ENCODE measurements at places on chromosomes 4 and X.

DNA sequence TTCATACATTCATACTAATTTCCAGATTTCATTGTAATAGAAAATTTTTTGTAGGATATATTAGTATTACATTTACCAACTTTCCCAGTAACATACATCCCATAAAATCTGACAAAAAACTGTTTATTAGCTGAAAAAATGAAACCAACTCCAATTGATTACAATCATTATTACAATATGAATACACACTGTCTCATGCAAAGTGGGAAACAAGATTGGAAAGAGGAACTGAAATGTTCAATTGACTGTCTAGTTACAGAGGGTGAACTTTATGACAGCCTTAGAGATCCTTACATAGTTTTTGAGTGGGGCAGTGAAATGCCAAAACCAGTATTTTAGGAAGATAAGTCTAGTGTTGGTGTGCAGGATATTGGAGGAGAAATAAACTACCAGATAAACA, 2.3 kb upstream of the AMBN start:
- DNase-seq, result no peak

GRCh38 chr4:113662581-113662980, 99.0 kb downstream of the CAMK2D start:
- DNase-seq, result no peak

DNA sequence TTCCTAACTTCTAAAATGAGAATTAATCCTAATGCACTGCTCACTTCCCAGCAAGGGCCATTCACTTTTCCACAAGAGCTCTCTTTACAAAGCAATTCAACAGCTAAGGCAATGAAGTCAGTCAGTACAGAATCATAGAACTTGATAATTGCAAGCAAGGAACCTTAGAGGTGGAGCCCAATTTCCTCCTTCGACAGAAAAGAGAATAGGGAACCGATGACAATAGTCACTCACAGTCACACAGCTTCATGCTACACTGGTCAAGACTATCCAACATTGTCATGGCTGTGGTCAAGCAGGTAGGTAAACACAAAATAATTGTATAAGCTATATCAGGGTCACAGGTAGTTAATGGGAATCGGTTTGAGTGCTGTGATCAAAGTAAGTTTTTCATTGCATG, 90.0 kb downstream of the ELOVL6 start:
- DNase-seq, result no peak

DNA sequence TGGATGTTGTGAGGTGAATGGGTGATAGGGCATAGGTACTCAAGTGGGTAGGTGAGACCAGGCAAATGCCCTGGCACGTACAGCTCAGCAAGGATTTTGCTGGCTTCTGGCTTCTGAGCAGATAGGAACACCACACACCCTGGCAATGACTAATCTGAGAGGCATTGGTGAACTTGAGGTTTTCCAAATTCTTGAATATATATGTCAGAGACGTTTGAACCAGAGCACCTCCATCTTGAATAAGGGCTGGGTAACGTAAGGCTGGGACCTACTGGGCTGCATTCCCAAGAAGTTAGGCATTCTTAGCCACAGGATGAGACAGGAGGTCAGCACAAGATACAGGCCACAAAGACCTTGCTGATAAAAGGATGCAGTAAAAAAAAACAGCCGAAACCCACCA, 204.5 kb downstream of the NLGN4X start:
- DNase-seq, result no peak

- DNase-seq, result no peak
These were observed 6.9 kb upstream of the MSANTD1 start for GRCh38 chr4:3241898-3242524.

DNA sequence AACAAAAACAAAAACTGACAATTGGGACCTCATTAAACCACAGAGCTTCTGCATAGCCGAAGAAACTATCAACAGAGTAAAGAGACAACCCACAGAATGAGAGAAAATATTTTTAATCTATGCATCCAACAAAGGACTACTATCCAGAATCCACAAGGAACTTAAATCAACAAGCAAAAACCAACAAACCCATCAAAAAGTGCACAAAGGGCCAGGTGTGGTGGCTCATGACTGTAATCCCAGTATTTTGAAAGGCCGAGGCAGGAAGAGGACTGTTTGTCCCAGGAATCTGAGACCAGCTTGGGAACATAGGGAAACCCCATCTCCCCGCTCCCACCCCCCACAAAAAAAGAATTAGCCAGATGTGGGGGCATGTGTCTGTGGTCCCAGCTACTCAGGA, 10.7 kb downstream of the C4orf51 start:
- DNase-seq, result no peak

DNA sequence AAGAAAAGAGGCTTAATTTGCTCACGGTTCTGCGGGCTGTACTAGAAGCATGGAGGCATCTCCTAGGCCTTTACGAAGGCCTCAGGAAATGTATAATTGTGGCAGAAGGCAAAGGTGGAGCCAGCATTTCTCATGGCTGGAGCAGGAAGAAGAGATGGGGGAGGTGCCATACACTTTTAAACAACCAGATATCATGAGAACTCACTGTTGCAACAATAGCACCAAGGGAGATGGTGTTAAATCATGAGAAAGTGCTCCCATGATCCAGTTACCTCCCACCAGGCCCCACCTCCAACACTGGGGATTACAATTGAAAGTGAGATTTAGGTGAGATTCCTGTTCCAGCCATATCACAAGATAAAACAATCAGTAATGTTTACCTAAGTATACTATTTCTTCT, 45.5 kb downstream of the MTHFD2L start:
- DNase-seq, result no peak

Data from HS-27A (cell line).